ENCODE measurements at places on chromosomes 2 and 18.

- DNase-seq: no peak
Measured at GRCh38 chr2:239895669-239896068, 129.5 kb downstream of the NDUFA10 start.

- no peak for DNase-seq
Measured at GRCh38 chr2:99697811-99698568, 208.2 kb upstream of the REV1 start.

DNA sequence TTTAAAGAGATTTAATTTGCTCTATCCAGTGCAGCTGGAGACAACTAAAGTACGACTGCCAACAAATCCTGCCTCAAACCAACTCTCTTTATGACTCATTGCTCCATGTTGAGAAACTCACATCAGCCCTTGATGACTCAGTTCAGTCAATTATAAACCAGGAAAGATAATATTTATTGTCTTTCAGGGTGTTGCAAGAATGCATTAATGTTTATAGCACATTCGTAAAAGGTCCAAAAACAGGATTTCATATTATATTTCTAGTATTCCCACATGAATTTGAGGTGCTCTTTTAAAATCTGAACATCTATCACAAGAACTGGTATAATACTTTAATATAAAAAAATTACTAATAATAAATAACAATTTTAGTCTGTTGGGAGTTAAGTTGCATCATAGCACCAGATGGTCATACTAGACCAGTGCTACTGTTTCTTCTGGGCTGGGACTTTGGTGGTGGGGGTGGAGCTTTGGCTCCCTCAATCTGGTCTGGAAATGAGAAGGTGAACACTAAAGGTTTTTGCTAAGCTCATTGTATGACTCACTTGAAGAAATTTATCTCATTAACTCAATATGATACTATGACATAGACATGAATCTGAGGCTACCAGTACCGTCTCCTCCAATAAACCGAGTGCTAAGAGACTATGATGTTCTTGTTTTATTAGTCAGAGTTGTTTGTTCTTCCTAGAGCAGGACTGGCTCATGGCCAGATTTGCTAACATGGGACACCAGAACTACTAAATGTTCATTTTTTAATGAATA is 26.6 kb upstream of the MAP3K20 start:
- peak; percentile 74 for DNase-seq

DNA sequence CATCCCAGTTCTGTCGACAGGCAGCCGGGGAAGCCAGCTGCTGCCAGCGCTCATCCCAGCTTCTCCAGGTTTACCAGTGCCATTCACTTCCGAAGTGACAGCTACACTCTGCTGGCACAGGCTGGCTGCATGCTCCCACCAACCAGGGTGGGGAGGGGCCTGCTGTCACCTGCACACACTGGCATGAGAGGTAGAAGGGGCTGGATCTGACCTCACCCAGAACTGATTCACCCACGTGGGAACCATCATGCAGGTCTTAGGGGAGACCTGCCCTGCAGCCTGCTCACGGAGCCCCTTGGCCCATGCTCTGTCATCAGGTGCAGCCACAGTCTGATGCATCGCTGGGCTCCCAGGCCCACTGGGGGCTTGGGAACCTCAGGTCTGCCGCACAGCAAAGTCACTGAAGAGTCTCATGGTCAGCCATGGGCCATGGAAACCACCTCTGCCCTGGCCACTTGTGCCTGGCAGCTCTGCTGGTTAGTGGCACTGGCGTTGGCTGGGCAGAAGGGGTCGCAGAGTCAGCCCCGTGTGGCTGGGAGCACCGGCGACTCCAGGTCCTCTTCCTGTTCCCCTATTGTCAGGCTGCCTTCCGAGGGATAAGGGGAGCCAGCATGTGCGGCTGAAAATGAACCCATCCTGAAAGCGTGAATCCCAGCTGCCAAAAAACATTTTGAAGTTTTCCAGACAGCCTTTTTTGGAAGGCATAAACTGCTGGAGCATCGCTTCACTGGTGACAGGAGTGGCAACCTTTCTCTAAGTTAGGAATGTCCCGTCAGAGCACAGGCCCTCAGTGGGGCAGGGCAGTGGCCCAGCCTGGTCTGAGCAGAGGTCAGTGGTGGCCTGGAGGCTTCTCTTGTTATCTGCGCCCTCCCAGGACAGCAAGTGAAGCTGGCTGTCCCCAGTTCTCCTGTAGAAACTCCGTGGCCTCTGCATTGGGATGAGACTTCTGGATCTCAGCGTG is 157.8 kb downstream of the SEPTIN10 start:
- no peak for DNase-seq

GRCh38 chr2:112110966-112111365 is 27.2 kb upstream of the FBLN7 start:
- no peak for DNase-seq

GRCh38 chr2:119476301-119477112 is 44.9 kb downstream of the TMEM37 start:
- peak; percentile 36 for DNase-seq

GRCh38 chr2:199743415-199744120 is 107.4 kb downstream of the FTCDNL1 start:
- DNase-seq: no peak

- DNase-seq: peak; percentile 43
Measured at GRCh38 chr2:6909431-6910385, 7.5 kb upstream of the RNF144A start.

GRCh38 chr2:175414882-175415487 is 233.5 kb upstream of the ATP5MC3 start:
- DNase-seq: peak; percentile 75

- DNase-seq: no peak
Measured at GRCh38 chr2:165793161-165793778, 777 bp downstream of the GALNT3 start.

GRCh38 chr18:74040459-74041332 is 106.9 kb downstream of the FBXO15 start:
- no peak for DNase-seq

Data from AML-193 (cell line).